Kidney (tissue), 22 donors: ENCODE measurements at places on chromosomes 2 and 18. TPM values are rescaled to one million over a fixed set of nuclear protein-coding genes. Genes with fewer than 3 reads are reported as not detected.

Gene DQX1
- total RNA-seq, result not detected

Gene GPR39
- 8.7 TPM for total RNA-seq

Gene LOXL3
- total RNA-seq, result 9.7 TPM

Gene BCL11A
- total RNA-seq, result 8.7 TPM

Gene VIT
- total RNA-seq, result not detected
